ENCODE measurements at places on chromosomes 3 and 15.

- no peak for DNase-seq
Measured at GRCh38 chr15:39784125-39784524, 1.5 kb upstream of the FSIP1 start.

GRCh38 chr3:108441071-108441507, 69.3 kb downstream of the MYH15 start:
- DNase-seq = no peak

DNA sequence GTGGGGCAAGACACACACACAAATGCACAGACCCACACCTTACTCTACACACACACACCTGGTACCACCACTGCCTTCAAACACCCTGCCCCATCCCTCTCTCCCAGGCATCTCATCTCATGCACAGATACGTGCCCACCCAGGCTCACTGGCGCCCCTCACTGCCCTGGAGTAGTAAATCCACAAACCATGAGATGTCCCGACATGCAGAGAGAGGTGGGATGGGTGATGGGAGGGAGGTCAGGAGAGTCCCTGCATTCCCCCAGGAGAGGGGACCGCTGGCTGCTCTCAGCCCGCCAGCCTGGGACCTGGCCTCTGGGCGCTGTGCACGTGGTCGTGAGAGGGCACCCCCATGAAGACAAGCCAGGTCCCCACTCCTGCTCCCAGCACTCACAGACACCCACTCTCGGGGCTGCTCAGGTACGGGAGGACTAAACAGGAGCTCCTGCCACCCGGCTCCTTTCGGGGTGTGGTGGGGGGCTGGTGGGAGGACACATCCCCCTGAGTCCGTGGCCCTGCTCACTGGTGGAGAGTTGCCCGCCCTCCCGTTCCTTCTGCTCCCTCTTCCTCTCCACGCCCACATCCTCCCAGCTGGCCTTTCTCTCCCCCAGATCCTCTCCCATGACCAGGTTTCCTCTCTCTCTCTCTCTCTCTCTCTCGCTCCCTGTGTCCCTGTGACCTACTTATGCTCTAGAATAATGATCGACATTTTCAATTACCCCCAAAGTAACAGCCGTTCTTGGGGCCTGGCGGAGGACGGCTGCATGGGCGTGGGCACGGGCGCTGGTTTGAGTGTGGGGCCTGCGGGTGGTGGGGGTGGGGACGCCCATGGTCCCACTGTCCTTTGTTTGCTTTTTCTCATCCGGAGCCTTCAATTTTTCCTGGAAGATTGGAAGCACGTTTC, 18.9 kb upstream of the CSPG4 start:
- DNase-seq = no peak

GRCh38 chr3:42164656-42165055, 73.5 kb downstream of the TRAK1 start:
- no peak for DNase-seq

GRCh38 chr3:197135212-197135611, 105.6 kb upstream of the MELTF start:
- DNase-seq = no peak

- no peak for DNase-seq
Measured at GRCh38 chr3:181253796-181254195, 264.3 kb upstream of the DNAJC19 start.

DNA sequence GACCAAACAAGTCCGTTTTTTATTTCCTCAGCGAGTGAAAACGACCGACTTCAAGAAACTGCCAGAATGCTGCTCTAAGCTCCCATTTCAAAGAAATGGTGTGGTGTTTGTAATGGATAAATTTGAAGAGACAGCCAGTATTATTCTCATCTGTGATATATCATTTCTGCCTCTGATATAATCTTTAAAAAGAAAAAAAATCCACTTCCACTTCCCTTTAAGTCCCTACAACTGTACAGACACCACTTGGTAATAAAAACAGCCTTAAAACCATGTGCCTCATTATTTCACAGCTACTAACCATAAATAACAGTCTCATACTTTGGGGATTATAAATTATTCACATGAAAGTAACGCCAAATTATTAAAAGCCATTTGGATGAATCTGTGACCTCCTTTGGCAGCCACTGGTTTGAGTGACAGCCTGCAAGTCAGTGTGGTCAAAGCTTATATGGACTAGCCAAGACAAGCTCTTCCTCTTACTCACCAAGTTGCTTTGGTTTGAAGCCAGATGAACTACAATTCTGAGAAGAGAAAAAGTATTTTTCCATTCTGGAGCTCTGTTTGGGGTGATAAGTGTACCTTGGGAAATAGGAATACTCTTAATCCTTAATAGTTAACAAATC, 168.0 kb downstream of the SHOX2 start:
- no peak for DNase-seq

DNA sequence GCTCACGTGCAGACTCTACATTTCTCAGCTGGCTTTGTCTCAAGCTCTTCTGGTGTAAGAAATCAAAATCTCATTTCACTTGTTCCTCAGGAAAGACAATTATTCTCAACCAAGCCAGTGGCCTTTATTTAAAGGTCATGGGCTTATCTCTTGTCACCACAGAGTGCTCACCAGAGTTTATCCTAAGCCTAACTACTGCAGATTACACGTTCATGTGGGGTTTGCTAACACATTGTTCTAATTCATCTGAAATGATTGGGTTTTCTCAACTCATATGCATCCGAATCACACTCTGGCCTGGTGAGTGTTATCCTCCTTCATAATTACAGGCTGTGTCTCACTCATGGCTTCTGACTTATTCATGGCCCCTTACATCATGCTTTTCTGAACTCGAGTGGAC, 83.3 kb upstream of the TSC22D2 start:
- no peak for DNase-seq

DNA sequence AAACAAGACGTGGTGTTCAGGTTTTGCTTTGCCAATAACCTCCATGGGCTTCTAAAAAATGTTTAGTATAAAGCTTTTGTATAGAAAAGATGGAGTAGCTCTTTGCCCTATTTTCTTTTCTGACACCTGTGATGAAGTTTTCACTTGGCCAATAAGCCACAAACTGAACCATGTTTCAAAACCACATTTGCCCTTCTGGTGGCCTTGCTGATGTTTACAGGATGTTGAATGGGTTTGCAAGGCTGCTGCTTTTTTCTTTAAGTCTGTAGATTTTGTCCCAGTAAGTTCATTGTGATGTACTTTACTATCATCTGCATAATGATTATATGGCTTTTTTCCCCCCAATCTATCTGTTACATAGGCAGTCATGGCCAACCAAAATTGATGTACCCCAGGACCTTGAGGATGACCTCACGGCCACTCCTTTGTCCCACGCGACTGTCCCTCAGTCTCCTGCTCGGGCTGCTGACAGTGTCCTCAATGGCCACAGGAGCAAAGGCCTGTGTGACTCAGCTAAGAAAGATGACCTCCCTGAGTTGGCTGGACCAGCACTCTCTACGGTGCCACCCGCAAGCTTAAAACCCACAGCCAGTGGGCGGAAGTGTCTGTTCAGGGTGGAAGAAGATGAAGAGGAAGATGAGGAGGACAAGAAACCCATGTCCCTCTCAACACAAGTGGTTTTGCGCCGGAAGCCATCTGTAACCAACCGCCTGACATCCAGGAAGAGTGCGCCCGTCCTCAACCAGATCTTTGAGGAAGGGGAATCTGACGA, 60.8 kb downstream of the SNRK start:
- DNase-seq = no peak
